Stimulated activated CD4-positive, alpha-beta T cell treated with anti-CD3 and anti-CD28 coated beads, Interleukin-2, amount 100 ng/mL, for 48 hours (primary cell): ENCODE measurements at places on chromosomes 2 and 18.

- DNase-seq: peak; percentile 58
Observed at GRCh38 chr2:118202707-118203303, 114.5 kb downstream of the INSIG2 start.

- DNase-seq: no peak
Observed at GRCh38 chr2:218278531-218279360, 8.4 kb downstream of the PNKD start.

- no peak for DNase-seq
Observed at GRCh38 chr2:207662203-207662602, 37.0 kb upstream of the METTL21A start.

DNA sequence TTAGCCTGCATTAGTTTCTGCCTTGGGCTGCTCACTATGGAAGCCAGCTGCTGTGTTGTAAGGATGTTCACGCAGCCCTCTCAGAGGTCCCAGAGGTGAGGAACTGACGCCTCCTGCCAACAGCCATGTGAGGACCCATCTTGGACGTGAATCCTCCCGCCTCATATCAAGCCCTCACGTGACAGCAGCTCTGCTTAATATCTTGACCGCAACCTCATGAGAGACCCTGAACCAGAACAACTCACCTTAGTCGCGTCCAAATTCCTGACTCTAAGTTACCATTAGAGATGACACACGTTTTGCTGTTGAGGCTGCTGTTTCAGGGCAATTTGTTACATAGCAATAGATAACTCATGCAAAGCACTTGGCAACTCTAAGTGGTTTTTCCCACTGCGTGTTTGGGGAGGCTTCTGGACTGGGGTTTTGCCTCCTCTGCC, 97.7 kb downstream of the TMEM17 start:
- DNase-seq: no peak

GRCh38 chr18:51278045-51278649, 80.7 kb upstream of the MEX3C start:
- peak; percentile 51 for DNase-seq

GRCh38 chr2:27724191-27724590, 47.3 kb upstream of the MRPL33 start:
- no peak for DNase-seq

DNA sequence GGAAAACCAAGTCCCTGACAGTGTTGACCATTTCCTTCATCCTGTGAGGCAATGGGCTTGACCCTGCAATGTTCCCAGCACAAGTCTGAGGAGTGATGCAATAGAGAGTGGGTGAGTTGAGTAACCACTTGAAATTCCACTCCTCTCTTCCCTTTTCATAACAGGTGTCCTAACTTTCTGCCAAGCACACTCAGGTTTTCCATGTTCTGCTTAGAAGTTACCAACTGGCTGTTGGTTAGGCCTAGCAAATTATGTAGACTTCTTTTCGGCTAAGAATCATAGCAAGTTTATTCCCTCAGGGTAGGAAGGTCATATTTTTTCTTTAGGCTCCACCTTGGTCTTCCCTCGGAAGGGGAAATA, 11.5 kb downstream of the GNLY start:
- DNase-seq: no peak

- DNase-seq: no peak
Observed at GRCh38 chr18:66011916-66012315, 261.1 kb downstream of the CDH7 start.

DNA sequence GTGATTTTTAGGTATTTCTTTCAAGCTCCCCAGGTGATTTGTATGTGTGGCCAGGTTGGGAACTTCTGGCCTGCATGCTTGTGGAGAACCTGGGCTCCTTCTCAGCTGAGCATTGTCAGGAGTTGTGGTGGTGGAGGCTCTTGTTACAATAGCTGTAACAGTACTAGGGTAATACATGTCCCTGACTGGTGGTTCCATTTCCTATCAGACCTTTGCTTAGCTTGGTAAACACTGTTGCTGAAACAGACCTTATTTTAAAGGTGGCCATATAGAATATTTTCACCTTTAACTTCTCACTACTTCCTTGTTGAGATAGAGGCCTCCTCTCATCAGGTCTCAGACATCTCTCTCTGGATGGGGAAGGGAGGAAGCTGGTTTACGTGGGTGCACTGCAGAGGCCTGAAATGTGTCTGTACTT, 79.2 kb downstream of the SETBP1 start:
- peak; percentile 7 for DNase-seq

DNA sequence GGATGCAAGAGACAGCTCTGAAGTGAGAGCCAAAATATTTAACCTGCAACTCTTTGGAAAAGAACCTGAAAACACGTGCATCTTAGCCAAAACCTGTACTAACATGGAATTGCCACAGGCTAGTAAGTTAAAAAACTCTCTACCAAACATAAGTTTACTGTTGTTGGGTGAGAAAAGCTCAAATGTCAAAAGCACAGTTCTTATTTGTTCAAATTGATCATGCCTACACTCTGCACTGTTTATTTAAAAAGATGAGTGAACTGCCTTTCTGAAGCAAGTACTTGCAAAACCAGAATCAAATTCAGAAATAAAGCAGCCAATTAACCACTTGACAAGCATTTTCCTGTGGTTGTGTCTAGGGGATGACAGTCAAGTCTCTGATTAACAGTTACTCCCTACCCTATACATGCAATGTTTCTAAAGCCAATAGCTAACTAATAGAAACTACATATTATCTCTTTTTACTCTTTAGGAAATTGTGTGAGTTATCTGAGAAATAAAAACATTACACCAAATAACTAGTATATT, 5.6 kb downstream of the IKZF2 start:
- DNase-seq: no peak

GRCh38 chr2:181311837-181312236, 145.3 kb upstream of the ITGA4 start:
- no peak for DNase-seq
